ENCODE measurements at places on chromosomes 4 and X.

GRCh38 chr4:110793381-110793801, 170.5 kb upstream of the PITX2 start:
- no peak for DNase-seq

DNA sequence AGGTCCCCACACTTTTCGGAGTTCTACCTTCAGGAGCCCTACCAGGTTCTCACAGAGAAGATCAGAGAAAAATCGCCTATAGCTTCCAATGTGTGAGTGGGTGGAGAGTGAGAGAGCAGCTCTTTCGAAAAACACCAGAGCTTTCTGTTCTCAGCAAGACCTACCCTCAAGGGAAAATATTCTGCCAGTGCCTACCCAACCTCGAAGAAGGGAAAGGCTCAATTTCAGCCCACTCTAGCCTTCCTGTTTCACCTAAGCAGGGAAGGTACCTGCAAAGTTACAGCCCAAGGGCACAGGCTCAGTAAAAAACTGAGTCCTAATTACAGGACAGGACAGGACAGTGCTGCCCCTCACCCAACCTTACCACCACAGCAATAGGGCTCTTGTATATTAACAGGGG, 104.0 kb upstream of the WDR17 start:
- no peak for DNase-seq

DNA sequence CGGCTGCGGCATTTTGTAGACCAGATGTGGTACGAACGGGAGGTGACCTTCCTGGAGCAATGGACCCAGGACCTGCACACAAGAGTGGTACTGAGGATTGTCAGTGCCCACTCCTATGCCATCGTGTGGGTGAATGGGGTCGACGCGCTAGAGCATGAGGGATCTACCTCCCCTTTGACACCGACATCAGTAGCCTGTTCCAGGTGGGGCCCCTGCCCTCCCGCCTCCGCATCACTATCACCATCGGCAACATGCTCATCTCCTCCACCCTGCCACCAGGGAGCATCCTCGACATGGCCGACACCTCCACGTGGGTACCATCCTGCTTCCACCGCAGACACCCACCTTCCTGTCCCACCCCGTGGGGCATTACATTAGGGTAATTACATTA, 46.2 kb downstream of the SMARCA5 start:
- DNase-seq, result peak; percentile 3

- DNase-seq, result no peak
Measured at GRCh38 chr4:113844369-113844768, 82.8 kb upstream of the CAMK2D start.

- DNase-seq, result no peak
Measured at GRCh38 chr4:158268553-158268952, 58.3 kb downstream of the TMEM144 start.

All from activated CD4-positive, alpha-beta T cell treated with anti-CD3 and anti-CD28 coated beads, Interleukin-2, amount 50 U/mL, for 16 hours (primary cell).